ENCODE measurements at places on chromosomes 7 and 10.

DNA sequence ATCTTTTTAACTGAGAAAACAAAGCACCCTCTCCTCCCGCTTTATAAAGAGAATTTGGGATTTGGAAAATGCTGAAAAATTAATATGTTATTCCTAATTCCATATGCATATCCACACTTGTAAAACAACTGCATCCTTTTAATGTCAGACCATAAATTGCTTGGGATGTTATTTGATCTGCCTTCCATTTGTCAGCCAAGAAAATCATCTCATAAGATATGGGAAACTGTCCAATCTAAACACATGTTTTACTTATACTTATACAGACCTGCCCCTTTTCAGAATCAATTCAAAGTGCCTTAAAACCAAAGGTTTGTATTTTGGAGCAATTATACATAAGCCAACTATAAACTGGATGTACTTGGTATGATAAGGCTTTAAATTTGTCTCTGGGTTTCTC, 595.5 kb upstream of the PFKP start:
- no peak for DNase-seq

GRCh38 chr7:157497744-157498651, 161.2 kb downstream of the DNAJB6 start:
- DNase-seq: no peak

DNA sequence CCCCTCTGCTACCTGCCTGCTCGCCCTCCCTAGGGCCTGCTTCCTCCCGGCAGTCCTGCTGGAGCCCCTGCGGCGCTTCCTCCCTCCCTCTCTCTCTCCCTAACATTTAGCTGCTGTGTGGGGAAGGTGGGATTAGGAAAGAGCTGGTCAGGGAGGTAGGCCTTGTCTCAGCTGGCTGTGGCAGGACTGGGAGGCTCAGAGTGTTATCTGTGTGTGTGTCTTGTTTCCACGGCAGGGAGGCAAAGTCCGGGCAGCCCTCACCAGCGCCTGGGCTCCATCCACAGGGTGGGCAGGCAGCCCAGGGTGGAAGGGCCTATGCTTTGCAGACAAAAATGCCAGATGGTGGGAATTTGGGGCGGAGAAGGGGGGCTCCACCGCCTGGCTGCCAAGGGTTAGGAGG, 105.7 kb downstream of the RPS24 start:
- DNase-seq: no peak

DNA sequence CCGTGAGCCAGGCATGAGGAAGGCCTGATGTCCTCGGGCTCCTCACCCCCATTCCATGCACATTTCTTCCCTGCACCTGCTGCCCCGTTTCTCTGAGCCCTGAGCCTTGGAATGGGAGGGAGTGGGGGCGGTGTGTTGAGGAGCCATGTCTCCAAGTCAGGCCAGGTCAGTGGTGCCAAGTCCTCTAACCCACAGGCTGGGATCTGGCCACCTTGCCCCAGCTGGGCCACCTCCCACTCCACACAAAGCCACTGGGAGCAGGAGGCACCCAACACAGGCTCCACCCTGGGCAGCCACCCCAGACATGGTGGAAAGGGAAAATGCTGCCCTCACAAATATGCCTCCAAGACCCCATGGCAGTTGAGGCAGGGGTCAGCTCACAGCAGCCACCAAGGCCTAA, 27.7 kb downstream of the ZCCHC24 start:
- no peak for DNase-seq

DNA sequence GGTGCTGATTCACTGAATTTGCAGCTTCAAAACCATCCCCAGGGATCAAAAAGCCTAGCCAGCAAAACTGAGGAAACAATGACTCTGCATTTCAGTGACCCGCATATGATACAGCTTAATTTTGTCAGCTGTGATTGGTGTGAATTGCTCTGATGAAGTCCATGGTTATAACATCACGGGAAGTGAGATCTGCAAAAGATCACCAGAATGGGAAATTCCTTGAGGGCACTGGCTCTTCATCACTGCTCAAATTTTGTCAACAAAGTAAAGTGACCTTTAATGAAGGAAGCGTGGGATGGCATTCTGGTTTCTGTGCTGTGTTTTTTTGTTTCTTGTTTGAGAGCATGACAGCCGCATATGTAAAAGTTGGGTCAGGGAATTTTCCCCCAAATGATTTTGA, 745.9 kb downstream of the GATA3 start:
- no peak for DNase-seq

GRCh38 chr10:63922468-63923284, 401.5 kb downstream of the REEP3 start:
- no peak for DNase-seq

DNA sequence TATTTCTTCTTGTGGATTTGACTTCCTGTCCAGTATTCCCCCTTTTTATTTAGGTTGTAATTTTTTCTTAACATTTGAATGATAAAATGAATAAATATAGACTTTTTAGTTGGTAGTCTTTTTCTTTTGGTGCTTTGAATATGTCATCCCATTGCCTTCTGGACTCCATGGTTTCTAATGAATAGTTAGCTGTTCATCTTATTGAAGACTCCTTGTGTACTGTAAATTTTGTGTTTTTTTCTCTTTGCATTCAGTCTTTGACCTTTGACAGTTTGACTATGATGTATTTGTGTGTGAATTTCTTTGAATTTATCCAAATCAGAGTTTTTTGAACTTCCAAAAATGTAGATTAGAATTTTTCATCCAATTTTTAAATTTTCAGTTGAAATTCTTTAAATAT, 554.3 kb downstream of the NRG3 start:
- DNase-seq: no peak

- no peak for DNase-seq
These were observed 83.0 kb downstream of the ABCB5 start for GRCh38 chr7:20698469-20698868.

DNA sequence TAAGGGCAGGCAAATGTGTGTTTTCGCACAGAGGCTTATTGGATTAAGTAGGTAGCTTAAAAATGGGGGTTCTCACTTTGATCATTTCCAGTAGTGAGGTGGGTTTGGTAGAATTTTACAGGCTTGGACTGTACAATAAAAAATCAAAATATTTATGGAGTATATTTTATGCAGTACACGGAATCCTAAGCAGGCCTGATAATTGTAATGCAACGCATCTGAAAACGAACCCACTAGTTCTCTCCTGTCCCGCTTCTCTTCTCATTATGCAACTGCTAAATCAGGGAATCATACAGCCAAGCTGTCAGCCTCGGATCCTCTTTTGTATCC, 377 bp upstream of the POLR1F start:
- DNase-seq: no peak

DNA sequence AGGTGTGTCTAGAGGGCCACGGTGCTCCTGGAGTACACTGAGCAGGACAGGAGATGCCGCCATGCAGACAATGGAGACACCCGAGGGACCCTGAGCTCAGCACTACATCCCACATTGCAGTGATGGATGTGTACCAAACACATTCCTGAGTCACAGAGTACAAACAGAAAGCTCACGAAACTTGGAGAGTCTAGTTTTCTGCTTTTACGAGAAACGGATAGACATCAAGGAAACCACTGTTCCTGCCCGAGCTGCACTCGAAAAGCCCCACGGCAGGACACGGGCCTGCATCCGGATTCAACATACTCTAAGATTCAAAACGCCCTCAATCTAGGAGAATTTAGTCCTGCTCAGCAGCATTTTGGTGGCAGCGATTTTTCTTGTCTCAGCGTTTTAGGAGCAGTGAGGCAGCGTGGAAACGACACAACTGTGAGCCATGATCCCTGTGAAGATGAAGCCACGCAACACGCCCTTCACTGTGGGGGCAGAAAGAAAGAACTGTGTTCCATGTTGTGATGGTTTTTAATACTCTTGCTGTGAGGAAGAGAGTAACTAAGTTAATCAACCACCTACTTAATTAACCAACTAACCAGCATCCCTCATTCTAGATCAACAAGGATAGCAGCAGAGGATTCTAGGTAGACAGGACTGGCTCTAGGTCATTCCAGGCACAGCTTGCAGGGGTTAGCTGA, 3.2 kb downstream of the TNS3 start:
- DNase-seq: no peak

DNA sequence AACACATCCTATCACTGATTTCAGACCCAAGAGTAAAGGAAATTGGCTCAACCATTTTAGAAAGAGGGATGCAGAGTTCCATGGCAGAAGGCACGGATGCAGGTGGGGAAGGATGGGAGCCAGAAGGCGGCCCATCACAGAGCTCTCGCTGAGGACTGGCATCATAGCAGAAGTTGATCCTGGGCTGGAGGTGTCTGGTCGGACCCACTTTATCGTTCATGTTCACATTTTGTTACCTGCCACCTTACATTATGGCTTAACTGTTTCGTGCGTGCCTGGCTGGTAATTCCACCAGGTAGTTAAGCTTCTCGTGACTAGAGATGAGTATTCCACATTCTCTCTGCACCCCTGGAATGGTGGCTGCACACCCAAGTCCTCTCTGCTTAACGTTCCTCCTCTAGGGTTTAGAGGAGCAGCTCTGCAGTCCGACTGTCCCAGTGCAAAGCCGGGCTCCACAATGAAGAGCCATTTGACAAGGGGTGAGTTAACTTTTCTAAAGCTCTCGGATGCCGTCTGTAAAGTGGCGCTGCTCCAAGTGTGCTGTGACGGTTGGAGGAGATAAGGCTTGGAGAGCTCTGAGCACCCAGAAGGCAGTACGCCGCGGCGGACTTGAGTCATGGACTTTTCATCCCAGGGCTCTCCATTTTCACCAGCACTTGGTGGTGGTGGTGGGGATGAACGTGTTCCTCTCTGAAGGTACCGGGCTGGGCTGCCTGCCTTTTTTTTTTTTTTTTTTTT, 157.1 kb upstream of the SHH start:
- DNase-seq: no peak

DNA sequence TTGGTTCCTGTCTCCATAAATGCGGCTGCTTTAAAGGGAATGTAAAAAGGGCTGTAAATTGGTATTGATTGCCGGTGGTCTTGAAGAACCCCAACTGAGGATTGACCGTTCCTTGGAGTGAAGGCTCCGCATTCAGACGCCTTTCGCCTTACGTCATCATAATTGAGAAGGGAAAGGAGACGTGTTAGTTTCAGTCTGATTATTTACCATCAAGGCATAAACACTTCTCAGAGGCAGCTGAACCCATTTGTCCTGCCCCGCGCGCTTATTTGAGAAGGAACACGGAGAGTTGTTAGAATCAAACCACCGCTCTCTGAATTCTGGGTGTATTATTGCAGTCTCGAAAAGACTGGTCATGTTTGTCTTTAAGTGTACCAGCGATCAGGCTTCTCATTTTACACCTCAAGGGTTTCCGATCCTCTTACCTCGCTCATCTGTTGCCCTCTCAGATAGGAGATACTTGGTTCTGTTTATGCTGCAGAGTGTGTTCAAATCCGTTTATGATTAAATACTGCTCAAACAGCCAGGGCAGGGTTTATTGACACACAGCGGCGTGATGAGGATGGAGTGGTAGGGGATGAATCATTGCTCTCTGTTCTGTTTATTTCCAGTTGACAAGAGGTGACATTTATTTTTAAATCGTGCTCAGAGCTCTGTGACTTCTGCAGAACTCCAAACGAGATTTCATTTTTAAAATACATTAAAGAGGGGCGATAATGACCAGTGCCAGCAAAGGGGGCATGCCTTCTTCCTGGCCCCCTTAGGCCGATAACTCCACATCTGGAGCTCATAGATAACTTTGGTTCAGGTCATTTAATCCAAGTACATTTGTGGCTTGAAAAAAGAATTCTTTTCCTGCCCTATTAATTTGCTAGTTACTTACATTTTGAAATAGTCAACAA, 30.4 kb downstream of the FOXK1 start:
- no peak for DNase-seq

GRCh38 chr7:157652161-157652953, 315.6 kb downstream of the DNAJB6 start:
- DNase-seq: no peak

DNA sequence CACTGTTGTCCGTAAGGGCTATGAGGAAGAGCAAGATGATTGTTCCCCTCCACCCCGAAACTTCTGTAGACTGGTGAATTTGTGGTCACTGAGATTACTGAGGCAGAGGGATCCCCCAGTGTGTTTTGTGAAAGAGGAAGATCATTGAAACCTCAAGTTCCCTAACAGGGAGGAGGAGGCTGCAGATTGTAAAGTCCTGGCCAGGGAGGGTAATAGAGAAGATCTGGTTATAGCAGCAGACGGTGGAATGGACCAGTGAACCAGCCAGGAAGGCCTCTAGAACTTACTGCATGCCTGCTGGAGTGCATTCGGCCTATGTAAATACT, 31.1 kb downstream of the LMTK2 start:
- no peak for DNase-seq

DNA sequence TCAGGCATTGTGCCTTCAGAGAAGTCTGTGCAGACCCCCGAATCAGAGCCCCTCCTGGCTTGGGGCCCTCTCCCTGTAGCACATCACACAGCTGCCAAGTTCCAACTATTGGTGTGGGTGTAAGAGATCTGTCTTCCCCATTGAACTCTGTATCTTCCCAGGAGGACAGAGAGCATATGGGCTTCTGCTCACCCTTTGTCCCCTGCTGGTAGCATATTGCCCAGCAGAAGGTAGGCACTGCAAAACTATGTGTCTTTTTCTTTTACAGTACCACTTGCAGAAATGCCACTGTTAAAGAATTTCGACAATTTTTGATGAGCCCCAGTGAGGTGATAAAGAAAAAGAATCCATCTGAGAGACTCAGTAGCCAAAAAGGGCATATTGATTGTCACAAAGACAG, 59.6 kb downstream of the NPY start:
- DNase-seq: no peak

DNA sequence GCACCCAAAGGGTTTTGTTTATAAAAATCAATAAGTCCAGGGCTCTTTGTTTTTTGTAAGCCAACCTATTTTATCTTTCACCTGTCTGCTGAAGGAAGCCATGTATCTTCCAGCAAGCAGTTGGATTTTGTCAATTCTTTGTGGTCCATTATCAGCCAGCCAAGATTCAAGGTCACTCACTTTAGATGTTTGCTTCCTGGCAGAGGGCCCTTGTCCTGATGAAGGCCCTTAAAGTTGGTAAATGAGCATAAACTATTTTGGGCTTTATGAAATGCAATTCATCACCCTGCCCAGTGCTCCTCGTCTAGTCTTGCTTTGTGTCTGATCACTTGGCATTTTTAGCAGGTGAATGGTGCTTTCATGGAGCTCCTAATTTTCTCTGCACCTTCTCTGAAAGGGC, 1004.2 kb downstream of the GRID1 start:
- no peak for DNase-seq

DNA sequence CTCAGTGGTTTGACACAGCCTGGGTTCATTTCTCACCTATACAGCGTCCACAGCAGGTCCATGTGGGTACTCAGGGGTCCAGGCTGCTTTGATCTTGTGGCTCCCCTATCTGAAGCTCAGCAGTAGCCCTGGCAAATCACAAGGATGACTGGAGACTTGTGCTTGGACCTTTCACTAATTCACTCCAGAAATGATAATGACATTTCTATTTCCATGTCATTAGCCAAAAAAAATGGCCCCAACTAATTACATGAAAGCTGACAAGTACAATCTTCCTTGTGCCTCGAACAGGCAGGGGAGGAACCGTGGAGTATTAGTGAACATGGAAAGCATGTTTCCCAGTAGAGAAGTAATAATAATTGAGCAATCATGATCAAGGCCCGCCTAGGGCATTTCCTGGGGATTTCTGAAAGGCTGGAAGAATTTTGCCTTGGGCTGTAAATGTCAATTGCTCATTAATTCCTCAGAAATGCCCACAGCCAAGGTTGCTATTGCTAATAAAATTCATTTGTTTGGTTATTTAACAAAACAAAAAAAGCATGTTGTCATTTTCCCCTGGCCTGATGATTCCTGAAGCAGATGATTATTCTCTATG, 586.1 kb downstream of the SDK1 start:
- no peak for DNase-seq

- no peak for DNase-seq
These were observed 7.7 kb downstream of the NACAD start for GRCh38 chr7:45080958-45081669.
